WERI-Rb-1 (cell line): ENCODE measurements at places on chromosomes 1 and 21.

GRCh38 chr1:58465825-58466629, 80.5 kb downstream of the OMA1 start:
- DNase-seq = peak; percentile 14

- no peak for DNase-seq
Measured at GRCh38 chr1:50497007-50497406, 73.8 kb upstream of the DMRTA2 start.

GRCh38 chr1:174652569-174653280, 205.0 kb downstream of the GPR52 start:
- DNase-seq = no peak

- DNase-seq = peak; percentile 75
Measured at GRCh38 chr1:154404984-154405746, at the start of gene IL6R. TSS of gene IL6R (plus strand) at chr1:154405343. CDS start at chr1:154405630, 287 bp downstream.

DNA sequence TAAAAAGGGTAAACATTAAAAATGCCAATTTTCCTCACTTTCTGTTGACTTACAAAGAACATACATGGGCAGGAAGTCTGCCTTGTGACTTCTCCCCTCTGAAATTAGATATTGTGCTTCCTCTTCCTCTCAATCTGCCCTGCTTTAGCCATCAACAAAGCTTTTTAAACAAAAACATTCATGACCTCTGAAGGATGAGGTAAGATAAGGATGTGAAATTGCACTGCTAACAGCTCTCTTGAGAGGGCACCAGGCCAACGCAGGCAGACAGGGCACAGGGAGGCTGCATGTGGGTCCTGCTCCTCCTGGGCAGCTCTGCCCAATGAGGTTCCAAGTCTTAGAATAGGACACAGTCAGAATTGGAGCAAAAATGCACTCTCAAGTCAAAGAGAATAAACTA, 62.1 kb downstream of the DEGS1 start:
- DNase-seq = no peak

GRCh38 chr1:222697826-222698225, 14.5 kb downstream of the AIDA start:
- no peak for DNase-seq

GRCh38 chr1:244341455-244342450, 110.0 kb downstream of the ADSS2 start:
- no peak for DNase-seq

- peak; percentile 35 for DNase-seq
Measured at GRCh38 chr1:59007820-59008598, 224.2 kb upstream of the JUN start.

- peak; percentile 44 for DNase-seq
Measured at GRCh38 chr1:53465023-53465957, 6.1 kb downstream of the DMRTB1 start.

GRCh38 chr1:10451287-10451686, 1.5 kb downstream of the CORT start:
- no peak for DNase-seq
